Fibroblast of skin of abdomen (primary cell): ENCODE measurements at places on chromosomes 5 and 9.

DNA sequence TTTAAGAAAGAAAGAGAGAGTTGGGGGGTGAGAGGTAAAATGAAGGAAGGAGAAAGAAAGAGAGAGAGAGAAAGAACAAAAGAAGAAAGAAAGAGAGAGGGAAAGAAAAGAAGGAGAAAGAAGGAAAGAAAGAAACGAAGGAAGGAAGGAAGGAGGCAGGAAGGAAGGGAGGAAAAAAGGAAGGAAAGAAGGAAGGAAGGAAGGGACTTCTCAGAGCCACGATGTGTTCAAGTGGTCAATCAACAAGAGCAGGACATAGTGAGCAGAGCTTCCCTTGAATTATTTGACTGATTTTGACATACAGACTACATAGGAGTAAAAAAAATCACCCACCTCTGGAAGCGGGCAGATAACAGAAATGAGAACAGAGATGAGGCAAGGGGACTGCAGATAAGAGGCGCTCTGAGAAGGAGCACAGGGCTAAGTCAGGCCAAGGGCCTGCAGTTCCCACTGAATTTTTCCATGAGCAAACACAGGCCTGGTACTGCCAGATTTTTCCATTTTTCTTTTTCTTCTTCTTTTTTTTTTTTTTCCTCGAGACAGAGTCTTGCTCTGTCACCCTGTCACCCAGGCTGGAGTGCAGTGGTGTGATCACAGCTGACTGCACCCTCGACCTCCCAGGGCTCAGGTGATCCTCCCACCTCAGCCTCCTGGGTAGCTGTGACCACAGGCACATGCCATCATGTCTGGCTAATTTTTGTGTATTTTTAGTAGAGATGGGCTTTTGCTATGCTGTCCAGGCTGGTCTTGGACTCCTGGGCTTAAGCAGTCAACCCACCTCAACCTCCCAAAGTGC lies 77.7 kb upstream of the IL17B start:
- DNase-seq = no peak

- DNase-seq = peak; percentile 68
These were observed 59.9 kb upstream of the IL6ST start for GRCh38 chr5:56054666-56055065.

DNA sequence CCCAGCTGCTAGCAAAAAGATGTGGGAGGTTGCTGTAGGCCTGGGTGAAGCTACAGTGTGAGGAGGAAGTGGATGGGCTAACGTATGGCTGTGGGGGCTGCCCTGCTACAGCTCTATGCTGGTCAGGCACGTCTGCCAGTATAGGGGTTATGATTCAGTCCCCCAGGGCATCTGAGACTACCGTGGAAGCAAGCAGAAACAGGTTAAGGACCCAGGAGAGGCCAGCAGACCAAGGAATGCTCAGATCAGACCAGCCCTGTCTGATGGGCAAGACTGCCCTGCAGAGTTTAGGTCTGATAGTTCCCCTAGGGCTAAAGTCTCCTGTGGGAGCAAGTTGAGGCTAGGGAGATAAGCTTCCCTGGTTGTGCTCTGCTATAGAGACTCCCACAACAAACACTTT lies 416.1 kb upstream of the CTNND2 start:
- no peak for DNase-seq

DNA sequence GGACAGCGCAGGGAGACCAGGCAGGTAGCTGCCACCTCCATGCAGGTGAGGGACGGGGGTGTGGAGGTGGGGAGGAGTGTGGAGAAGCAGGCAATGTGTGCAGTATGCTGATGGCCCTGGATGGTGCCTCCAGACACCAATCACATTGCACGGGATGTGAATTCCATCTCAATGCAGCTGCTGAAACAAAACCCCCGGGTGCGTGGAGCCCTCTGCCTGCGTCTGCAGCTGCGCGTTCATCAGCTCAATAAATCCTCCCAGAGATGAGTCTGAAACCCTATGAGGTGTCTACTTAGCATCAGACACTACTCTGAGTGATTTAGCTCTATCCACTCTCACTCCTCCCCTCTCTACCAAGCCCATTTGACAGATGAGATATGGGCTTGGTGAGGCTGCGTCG lies 10.3 kb downstream of the SOHLH1 start:
- DNase-seq = no peak

GRCh38 chr5:171537923-171538537 lies 118.6 kb downstream of the FGF18 start:
- DNase-seq = no peak

DNA sequence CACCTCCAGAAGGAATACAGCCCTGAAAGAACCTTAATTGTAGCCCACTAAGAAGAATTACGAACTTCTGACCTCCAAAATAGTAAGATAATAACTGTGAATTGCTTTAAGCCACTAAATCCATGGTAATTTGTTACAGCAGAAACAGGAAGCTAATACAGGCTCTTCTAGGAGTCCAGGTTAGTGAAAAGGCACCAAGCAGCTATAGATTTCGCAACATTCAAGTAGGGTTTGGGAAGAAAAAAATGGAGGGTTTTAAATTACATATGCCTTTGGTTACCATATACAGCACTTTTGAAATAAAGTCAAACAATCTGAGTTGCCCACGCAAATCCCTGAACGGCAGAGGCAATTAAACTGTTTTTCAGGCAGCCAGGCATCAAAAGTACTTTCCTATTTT lies 1.7 kb upstream of the ACTL7A start:
- no peak for DNase-seq

DNA sequence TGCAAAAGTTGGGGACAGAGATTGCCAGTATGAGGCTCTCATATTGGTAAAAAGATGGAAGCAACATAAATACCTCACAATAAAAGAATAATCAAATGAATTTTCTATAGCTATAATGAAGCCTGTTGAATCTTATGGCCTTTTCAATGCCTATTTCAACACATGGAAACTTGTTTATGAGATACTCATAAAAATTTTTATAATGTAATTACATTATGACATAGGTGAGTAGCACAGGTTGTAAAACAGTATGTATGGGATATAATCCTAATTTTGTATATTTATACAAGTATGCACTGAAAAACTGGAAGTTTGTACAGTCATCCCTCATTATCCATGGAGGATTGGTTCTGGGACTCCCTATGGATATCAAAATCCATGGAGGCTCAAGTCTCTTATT lies 21.2 kb upstream of the SEMA5A start:
- DNase-seq = no peak

- peak; percentile 98 for DNase-seq
These were observed 55.1 kb downstream of the ABCA1 start for GRCh38 chr9:104872656-104873488.

DNA sequence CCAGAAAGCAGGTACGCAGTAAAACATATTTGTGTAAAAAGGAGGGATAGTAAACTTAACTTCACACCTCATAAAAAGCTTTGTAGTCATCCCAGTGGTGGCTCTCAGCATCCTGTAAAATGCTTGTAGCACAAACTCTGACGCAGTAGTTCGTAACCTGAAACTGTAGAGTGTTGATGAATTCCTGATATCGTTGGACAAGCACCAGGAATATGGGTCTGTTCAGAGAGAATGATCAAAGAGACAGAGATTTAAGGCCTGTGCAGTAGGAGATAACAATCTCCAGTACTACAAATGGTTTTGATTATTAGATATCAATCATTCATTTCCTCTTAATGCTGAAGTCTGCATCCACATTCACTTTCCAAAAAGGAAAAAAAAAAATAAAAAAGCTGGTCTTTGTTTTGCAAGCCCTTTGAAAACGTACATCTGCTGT lies 148.5 kb downstream of the KIAA0825 start:
- DNase-seq = peak; percentile 94

DNA sequence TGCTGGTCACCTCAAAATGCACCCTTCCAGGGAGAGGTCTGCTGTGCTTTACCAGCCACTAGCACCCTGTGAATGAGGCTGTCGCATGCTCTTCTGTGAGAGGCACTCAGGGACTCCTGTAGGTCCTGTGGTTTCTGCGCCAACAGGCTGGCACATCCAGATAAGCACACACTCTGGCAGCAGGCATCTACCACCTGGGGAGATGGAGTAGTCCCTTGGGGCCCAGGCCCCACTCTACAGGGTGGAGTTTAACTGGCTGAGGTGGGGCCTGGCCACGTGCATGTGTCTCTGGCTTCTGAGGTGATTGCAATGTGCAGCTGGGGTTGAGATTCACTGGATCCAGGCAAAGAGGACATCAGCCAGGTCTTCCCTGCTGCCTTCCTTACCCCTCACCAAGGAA lies 32.3 kb downstream of the TMEM174 start:
- DNase-seq = no peak

DNA sequence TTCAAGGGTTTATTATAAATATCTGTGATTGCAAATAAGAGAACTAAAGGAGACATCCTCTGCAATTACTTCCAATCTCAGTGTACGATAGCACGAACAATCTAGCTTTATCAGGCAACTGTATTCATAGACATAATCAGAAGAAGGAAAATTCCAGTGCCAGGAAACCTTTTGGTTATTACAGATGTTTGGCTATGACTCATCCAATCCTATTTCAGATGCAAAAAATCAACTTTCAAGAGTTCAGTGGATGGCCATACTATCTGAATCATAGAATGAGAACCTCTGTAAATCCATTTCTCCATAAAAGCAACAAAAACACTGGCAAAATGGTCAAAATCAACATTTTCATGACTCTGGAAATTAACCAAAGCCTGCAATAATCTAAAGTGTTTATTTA lies 37.9 kb downstream of the GAS1 start:
- peak; percentile 53 for DNase-seq
